ENCODE measurements at places on chromosomes 7 and 10.

DNA sequence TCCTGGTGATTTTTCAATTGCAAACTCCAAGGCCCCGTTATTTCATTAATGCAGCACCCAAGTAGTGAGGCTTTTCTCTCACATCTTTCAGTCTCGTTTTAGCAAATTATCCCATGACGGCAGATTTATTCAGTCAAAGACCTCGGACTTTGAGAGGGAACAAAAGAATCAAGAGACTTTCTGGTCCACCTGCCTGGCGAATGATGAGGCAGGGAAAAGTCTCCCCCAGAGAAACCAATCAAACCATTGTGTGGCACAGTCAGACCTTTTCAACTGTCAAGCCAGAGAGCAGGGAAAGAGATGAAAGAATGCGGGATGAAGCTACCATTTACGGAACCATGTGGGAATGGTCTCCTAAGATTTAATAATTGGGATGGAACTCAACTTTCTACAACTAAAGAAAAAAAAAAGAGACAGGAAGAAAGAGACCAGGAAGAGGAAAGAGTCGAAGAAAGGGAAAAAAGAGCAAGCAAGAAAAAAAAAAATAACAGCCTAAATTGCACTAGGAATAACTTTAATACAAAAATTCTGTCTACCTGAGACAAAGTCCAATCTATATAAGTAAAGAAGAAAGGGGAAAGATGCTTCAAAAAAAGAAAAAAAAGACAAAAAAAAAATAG lies 22.8 kb downstream of the GLI3 start:
- no peak for DNase-seq

- DNase-seq, result no peak
Observed at GRCh38 chr10:76291175-76291574, 859.8 kb downstream of the LRMDA start.

GRCh38 chr7:148967032-148967372 lies 61.3 kb downstream of the PDIA4 start:
- no peak for DNase-seq

- DNase-seq, result no peak
Observed at GRCh38 chr7:117755136-117755535, 118.1 kb downstream of the CTTNBP2 start.

DNA sequence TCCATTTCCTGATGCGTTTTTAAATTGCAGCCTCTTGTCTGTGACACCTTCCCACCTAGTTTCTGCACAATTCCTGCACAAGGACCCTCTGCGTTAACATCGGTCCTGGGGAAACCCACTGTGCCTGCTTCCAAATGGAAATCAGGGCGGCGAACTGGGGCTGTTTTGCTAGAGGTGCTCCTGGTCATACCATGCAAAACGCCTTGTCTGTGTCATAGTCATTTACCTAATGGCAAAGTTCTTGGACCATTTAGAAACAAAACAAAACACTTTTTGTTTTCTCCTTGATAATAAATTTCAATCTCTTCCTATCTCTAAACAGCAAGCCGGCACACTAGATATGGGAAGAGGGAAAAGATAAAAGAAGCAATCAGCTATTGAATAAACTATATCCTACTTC lies 206.9 kb upstream of the KLF14 start:
- DNase-seq, result no peak

GRCh38 chr7:74307738-74308505 lies 18.7 kb downstream of the CLIP2 start:
- DNase-seq, result no peak

DNA sequence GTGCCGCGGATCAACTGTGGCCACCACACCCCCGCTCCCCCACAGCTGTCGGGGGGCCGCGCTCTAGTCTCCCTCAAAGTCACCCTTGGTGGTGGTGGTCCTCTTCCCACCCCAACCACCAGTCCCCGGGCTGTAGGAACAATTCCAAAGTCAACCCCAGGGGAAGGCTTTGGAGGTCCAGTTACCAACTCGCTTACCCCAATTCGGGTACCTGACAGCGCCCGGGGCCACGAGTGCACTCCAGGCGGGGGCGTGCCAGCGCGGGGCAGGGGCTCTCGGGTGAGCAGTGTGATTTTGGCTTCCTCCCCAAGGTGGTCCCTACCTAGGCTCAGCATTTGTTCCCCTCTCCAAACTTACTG lies 584 bp upstream of the ZMIZ1 start:
- no peak for DNase-seq

- DNase-seq, result no peak
Observed at GRCh38 chr7:23539494-23539907, 7.7 kb upstream of the TRA2A start.

DNA sequence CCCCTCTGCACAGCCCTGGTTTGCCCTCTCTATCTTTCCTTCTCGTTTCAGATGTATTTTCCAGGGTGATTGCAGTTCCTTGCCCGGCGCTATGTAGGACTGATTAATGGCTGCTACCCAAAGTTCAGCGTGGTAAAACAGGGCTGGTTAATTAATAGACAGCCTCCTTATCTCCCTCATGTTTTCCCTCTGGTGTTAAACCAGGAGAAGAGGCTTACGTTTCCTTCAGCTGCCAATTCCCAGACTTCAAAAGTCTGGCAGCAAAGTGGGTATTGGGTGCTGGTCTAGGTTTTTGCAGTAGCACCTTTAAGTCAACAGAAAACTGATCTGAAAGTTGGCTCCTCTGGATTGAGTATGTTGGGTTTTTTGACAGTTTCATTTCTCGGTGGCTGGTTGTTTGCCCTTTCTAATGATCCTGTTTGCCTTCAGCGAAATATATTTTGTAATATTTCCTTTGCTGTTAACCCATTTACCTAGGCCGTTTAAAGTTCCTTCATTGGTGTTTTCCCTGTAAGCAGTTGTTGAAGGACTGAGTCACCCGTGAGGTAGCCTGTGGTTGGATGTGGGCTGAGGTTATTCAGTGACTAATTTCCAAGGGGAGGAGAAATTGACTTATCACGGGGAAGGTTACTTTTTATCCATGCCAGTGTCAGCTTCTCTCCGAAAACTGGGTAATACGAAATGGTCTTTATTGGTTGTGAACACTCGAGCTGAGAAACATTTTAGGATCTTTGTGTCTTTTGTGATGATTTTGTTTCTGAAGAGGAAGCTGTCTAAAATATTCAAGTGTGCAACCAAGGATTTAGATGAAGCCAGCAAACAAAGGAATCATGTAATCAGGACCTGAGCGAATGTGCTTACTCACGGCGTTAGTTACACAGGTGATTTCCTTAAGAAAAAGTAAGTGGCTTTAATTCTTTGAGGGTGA lies 257.2 kb downstream of the KIAA1217 start:
- peak; percentile 76 for DNase-seq

DNA sequence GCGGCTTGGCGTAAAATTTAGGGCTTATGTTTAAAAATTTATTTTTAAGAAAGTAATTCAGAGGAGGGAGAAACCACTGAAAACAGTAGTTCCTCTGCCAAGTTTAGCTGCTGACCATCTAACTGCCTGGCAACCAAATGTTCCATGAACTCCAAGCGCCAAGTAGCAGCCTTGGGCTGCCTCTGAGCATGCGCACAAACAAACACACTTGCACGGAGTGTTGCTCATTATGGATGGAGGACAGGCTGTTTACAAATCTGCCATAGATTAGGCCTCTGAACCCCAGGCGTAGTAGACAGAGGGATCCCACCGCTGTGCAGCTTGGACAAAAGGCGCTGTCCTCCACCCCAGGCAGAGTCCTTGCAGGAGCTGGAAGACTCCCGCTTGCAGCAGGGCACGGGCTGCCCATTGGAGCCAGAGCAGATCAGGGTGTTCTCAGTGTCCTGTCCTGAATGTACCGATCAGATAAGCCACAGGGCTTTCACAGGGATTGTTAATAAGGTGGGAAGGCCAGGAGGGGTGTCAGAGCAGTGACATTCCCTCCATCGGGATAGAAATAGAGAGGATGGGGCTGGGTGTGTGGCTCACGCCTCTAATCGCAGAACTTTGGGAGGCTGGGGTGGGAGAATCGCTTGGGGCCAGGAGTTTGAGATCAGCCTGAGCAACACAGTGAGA lies 47.7 kb upstream of the LYZL1 start:
- no peak for DNase-seq

DNA sequence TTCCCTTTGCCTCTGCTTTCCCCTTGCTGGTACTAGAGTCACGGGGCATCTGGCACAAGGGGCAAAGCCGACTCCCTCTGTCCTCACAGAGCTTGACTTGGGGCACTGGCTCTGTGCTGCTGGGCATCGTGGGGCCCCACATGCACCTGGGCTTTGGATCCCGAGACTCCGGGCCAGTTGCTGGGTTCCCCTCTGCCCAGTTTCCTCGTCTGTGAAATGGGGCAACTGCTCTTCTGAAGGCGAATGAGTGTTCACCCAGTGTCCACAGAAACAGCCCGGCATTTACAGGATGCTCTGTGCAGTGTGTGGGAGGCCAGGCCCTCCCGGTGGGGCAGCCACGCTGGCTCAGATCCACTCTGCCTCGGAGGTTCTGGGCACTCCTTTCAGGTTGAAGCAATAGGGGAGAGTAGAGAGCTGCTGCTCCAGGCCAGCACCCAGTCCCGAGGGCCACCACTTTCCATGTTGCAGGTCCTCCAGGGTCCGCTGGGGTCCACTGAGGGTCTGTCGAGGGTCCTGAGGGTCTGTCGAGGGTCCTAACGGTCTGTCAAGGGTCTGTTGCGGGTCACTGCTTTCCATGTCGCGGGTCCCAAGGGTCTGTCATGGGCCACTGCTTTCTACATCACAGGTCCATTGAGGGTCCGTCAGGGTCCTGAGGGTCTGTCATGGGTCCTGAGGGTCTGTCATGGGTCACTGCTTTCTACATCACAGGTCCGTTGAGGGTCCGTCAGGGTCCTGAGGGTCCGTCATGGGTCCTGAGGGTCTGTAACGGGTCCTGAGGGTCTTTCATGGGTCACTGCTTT lies 103.6 kb downstream of the VIPR2 start:
- no peak for DNase-seq

- DNase-seq, result no peak
Observed at GRCh38 chr7:134535272-134535918, 8.0 kb downstream of the AKR1B10 start.

- no peak for DNase-seq
Observed at GRCh38 chr10:77043420-77043763, 594.2 kb downstream of the KCNMA1 start.

GRCh38 chr7:2937701-2938513 lies 93.8 kb upstream of the GNA12 start:
- no peak for DNase-seq

DNA sequence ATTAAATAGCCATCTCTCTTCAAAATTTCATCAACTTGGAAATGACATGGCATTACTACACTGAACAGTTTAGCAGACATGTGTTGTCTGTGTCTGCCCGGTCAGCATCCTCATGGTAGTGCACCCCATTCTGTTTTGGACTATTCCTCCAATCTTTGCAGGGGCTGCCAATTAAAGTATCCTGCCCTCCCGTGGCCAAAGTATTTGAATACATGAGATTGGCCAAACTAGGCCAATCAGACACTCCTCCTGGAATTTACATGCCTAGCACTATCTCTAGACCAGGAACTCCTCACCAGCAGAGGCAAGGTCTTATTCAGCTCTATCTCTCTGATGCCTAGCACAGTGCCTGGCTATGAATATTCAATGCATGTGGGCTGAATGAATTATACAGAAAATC lies 4.4 kb downstream of the SHTN1 start:
- no peak for DNase-seq

- DNase-seq, result no peak
Observed at GRCh38 chr10:21092683-21093524, 195.8 kb upstream of the NEBL start.

GRCh38 chr7:45973725-45974532 lies 52.9 kb upstream of the IGFBP3 start:
- peak; percentile 11 for DNase-seq

DNA sequence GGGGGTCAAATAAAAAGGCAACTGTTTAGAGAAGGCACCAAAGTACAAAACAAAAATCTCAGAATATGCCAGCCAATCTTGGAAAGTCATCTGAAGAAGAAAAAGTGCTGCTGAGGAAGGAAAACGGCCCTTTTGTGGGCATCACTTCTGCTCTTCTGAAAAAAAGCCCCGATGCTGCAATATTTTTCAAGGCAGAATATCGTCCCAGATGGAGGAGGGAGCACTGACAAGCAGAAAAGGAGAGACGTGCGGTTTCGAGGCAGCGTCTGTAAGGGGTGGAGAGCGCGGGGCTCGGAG lies 959 bp upstream of the ATRNL1 start:
- DNase-seq, result no peak

DNA sequence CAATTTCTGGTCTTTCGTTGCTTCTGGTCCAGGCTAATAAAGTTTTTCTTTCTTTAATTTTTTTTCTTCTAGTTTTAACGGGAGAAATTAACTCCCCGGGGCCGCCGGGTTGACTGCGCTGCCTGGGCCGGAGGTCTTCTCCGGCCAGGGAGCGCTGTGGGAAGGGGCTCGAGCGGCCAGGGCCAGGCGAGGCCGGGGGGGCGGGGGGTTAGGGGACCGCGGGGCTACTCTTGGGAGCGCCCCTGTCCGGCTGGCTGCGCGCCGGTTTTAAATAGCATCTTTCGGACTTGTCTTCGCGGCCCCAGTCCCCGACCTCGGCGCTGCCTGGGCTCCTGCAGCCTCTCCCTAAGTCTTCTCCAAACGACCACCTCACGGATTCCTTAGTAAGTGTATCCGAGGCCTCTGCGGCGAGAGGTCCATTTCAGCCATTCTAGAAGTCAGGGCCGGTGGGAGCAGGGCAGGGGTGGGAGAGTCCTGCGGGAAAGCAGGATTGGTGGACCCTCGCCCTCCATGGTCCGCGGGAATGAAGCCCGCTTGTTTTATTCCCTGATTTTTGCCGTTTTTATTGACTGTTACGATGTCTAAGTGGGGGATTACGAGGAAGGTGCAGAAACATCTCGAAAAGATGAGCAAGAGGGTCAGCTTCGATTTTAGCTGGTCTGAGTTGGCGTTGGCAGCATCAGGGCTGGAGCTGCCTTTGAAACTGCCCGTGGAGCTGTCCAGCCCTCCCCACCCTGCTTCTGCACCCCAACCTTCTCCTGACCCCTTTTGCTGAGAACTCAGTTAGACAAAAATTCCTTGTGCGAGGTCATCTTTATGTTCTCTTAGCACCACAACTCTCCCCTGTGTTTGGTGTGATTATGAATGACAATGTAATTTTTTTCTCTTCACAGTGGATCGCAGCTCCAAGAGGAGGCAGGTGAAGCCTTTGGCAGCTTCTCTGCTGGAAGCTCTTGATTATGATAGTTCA lies 555 bp downstream of the PHF14 start:
- peak; percentile 10 for DNase-seq

GRCh38 chr7:44267719-44268421 lies 57.5 kb downstream of the CAMK2B start:
- no peak for DNase-seq

DNA sequence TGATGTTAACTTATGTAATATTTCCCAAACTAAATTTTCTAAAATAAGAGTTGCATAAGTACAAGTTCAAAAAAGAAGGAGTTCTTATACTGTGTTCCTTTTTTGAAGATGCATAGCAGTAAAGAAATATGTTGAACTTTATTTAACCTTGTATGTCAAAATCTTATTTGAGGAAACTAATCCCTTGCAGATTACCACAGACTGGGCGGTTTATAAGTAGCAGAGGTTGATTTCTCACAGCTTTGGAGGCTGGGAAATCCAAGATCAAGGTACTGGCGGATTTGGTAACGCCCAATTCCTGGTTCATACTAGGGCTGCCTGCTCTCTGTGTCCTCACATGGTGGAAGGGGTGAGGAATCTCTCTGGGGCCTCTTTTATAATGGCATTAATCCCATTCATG lies 68.5 kb downstream of the GNAT3 start:
- DNase-seq, result no peak

GRCh38 chr10:115829521-115830205 lies 443.3 kb downstream of the GFRA1 start:
- no peak for DNase-seq

- no peak for DNase-seq
Observed at GRCh38 chr7:148480479-148481146, 110.0 kb upstream of the C7orf33 start.
